Transverse colon (tissue), 4 donors: ENCODE measurements at places on chromosomes 4 and X. TPM values are rescaled to one million over a fixed set of nuclear protein-coding genes. Genes with fewer than 3 reads are reported as not detected.
A peak's percentile ranks its signal among the peaks of the same experiment; 100 is the strongest.

DNA sequence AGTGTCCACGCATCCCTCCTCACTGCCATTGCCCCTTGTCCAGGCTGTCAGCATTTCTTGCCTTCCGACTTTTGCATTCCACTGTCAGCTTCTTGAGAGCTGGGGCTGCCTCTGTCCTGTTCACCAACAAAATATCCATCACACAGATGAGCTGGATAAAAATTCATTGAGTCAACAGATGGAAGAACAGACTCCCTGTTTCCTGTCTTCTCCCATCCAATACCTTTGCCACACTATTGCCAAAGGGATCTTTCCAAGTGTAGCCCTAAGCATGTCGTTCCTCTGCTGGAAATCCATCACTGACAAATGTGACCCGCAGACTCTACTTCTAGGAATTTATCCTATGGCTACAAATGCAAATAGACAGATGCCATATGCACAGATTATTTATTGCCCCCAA lies 78.0 kb upstream of the PJA1 start:
- no peak for DNase-seq

The RTL9 gene
- not detected for total RNA-seq

- DNase-seq = no peak
These were observed 96.3 kb downstream of the COL4A6 start for GRCh38 chrX:108341947-108342346.

GRCh38 chr4:185357733-185358440 lies 37.8 kb downstream of the LRP2BP start:
- no peak for DNase-seq

- DNase-seq = no peak
These were observed 59.0 kb downstream of the ING2 start for GRCh38 chr4:183563874-183564273.

- DNase-seq = no peak
These were observed 41.3 kb upstream of the TENM3 start for GRCh38 chr4:182201871-182202270.

DNA sequence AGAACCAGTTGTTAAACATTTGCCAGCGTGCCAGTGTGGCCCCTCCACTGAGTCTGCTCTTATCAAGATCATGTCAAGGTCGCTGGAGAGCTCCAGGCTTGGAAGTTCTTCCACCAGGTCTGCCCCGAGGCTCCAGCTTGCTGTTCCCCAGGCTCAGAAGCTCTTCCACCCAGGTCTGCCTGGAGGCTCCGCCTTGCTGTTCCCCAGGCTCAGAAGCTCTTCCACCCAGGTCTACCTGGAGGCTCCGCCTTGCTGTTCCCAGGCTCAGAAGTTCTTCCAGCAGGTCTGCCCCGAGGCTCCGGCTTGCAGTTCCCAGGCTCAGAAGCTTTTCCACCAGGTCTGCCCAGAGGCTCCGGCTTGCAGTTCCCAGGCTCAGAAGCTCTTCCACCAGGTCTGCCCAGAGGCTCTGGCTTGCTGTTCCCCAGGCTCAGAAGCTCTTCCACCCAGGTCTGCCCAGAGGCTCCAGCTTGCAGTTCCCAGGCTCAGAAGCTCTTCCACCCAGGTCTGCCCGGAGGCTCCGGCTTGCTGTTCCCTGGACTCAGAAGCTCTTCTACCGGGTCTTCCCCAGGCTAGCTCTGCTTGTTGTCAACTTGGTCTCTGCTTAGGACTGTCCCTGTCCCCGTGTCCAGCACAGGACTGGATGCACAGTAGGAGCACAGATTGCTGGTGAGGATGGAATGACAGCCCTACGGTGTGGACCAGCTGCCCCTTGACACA lies 54.4 kb downstream of the HMX1 start:
- no peak for DNase-seq

The CFP gene
- 10.0 TPM for total RNA-seq

The BEX1 gene
- total RNA-seq = not detected

DNA sequence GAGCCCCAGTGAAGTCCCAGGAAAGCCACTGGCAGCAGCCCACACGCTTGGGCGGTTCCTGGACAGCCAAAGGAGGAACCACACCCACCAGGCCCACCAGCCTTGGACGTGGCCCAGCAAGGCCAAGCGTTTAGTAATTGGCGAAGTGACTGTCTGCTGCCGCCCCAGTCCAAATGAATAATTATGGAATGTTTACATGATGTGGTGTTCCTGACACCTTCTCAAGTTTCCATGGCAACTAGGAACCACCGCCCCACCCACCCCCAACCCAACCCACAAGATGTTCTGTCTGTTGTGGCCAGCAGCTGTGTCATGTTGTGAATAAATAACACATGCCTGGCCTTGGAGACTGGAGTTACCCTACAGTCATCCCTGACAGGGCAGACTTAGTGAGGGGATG lies 22.3 kb downstream of the APLN start:
- no peak for DNase-seq

DNA sequence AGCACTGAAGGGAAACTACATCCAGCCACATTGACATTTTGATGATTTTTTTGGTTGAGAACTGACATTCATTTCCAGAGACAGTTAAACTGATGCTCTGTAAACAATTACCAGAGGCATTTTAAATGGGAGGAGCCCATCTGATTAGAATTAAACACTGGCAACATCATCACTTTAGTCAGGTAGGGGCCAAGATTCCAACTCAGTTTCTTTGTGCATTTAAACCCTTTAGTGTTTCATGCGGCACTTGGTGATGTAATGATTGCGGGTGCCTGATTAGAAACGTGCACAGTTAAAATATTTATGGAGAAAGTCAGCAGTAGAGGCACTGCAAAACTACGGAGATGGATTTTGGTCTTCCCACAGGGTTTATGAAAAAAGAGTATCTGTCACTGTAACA lies 16.1 kb downstream of the TNIP3 start:
- no peak for DNase-seq

DNA sequence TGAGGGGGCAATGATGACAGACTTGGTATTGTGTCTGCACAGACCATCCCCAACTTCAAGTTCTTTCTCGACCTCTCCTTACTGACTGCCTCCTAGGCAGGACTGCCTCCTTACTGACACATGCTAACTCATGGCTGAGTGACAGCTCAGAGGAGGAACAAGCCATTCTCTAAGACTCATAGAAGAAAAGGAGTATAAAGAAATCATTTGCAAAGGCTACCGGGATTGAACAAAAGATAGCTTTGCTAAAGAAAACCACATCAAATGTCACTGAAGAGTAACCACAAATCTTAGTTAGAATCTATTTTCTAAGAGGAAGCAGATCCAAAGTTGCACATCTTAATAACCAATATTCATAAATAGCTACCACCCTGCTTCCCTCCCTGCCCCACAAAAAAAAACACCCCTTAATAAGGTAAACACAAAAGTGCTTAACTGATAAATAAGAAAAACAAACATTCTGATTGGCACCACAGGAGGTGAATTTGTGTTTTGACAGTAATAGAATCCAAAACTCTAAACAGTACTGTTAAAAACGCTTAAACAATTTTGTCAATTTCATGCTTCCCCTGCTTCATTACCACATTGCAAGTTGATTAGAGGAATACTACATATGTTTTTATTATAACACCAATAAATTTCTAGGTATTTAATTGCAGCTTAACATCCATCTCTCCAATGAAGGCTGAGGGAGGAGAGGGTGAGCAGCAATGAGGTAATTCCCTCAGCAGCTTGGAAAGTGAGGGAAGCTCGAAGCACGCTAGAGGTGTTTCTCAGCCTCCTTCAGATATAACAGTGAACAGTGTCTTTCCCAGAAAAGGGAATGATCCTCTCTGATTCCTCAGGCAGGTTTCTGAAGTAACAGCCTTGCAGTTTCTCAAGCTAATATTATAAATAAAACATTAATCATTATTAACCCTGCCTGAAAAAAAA lies 160.0 kb downstream of the HNRNPD start:
- DNase-seq = no peak

DNA sequence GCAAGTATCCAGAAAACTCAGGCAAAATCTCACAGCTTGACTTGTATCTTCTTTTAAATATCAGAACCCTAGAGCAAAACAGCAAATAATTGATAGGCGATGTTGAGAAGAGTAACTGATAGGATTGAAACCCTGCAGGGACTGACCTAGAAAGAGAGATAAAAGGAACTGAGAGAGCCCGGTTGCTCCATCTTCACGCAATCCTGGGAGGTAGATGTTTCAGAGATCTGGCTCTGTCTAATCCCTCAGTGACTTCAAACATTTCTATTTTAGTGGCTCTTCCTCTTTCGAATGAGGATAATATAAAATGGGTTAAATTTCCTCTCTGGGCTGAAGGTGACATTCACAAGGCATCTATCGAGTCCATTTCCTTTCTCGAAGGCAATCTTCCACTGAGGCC lies 39.3 kb upstream of the RPL34 start:
- no peak for DNase-seq

DNA sequence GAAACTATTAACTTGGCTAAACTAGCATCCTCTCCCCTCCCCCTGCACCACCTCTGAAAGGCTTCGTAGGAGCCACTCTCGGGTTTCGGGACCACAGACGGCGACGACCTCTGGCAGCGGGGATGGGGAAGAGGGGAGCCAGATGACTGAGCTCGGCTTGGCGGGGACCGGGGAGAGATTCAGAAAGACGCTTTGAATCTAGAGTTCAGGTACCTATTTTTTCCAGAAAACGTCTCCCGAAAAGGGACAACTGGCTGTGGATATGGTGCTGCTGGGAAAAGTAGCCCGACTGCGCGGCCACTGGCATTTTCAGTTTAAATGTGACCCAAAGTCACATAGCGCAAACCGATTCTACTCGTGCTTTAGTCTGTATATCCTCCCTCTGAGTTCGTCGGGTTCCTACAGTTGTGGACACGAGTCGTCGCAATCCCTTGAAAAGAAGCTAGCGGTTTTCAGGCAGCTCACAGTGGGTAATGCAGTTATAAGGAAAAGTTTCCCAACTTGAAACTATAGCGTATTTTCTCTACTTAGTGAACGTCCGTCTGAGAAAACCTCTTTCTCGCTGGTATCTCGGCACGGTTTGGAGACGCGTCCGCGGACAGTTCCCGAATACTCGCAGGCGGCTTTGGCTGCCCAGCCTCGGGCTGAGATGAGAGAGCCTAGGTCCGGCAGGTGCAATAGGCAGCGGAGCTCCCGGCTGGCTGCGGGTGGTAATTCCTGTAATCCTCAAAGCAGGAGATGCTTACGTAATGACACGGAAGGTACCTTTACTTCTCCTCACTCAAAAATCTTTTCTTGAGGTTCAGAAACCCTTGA lies 1.3 kb downstream of the PARM1 start:
- DNase-seq = peak; percentile 54

The GIMD1 gene
- total RNA-seq = not detected
